ENCODE measurements at places on chromosomes 7 and 10.

- no peak for DNase-seq
Observed at GRCh38 chr7:159067576-159068487, 76.8 kb downstream of the VIPR2 start.

- no peak for DNase-seq
Observed at GRCh38 chr10:5631936-5632335, 34.5 kb downstream of the ASB13 start.

GRCh38 chr7:98266840-98267239 lies 14.6 kb upstream of the BRI3 start:
- peak; percentile 28 for DNase-seq

DNA sequence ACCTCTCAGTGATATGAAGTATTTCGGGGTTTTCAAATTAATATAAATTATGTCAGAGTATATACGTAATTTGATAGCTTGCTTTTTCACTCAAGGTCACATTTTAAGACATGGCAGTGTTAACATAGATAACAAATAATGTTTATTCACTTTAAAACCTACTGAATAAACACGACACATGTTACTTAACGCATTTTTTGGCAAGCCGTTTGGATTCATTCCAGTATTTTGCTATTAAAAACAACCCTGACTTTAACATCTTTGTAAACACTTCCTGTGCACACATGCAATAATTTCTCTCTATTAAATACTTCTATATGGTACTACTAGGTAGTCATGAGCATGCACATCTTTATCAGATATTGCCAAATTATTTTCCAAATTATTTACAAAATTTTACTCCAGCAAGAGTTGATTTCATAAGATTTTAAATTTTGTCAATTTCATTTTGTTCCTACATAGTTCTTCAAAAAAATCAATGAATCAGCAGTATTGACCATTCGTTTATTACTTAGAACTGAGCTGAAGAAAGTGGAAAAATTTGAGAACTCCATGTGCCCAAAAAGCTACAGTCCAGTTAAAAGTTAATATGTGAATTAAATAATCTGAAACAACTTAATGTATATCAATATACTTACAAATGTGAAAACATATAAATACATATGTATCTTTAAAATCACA lies 26.8 kb upstream of the THSD7A start:
- no peak for DNase-seq

GRCh38 chr10:119483001-119483400 lies 59.5 kb downstream of the RGS10 start:
- DNase-seq = no peak
